AML-193 (cell line): ENCODE measurements at places on chromosomes 2 and 18.

GRCh38 chr2:177212891-177213856 lies 580 bp downstream of the HNRNPA3 start:
- peak; percentile 86 for DNase-seq

- no peak for DNase-seq
These were observed 76.4 kb downstream of the TMEM18 start for GRCh38 chr2:600542-601386.

GRCh38 chr2:223700221-223700620 lies 98.1 kb upstream of the SCG2 start:
- no peak for DNase-seq

DNA sequence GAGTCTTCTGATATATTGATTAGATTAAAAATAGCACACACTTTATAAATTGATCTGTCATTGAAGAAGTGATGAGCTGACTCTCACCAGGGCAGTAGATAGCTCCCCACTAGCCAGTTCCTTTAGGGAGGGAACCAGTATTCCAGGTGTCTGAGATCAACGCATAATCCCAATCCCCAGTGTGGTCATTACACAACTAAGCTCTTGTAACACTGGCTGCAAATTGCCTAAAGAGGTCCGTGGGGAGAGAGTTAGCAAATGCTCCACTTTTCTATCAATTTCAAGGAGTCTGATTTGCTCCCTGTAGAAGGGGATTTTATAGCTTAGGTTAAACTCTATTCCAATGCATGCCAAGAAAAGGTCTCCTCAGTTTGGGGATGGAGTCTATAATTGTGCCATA lies 7.7 kb downstream of the SLC14A1 start:
- DNase-seq = no peak

DNA sequence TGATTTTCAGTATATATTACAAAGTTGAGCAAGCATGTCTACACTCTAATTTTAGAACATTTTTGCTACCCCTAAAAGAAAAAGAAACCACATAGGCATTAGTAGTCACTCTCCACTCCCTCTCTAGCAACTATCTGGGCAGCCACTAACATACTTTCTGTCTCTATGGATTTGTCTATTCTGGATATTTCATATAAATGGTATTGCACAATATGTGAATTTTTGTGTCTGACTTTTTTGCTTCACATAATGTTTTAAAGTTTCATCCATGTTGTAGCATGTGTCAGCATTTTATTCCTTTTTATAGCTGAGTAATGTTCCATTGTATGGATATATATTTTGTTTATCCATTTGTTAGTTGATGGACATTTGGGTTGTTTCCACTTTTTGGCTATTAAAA lies 232.5 kb upstream of the CTAGE1 start:
- DNase-seq = no peak
